MM.1S (cell line): ENCODE measurements at places on chromosomes 2 and 18.

DNA sequence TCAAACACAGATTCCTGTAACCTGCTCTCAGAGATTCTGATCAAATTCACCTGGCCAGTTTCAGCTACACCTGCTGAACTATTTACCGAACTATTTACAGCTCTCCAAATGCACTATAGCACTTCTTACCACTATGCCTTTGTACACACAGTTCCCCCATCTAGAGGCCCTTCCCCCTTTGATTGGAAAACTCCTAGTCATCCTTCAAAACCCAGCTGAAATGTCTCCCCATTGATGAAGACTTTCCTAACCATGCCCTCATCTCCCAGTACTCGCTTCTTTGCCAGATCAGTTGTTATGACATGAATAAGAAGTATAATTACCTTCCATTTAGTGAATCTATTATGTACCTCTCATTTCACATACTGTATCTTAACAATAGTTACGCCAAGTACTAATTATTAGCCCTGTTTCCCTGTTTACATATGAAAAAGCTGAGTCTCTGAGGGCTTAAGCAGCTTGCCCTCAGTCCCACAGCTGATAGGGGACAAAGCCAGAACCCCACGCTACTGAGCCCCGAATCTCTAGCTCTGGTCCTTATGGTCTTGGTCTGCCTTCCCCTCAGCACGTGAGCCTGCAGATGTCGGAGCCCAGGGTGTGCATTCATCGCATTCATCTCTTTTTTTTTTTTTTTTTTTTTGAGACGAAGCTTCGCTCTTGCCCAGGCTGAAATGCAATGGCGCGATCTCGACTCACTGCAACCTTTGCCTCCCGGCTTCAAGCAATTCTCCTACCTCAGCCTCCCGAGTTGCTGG, 64.7 kb upstream of the ASAP2 start:
- no peak for DNase-seq

DNA sequence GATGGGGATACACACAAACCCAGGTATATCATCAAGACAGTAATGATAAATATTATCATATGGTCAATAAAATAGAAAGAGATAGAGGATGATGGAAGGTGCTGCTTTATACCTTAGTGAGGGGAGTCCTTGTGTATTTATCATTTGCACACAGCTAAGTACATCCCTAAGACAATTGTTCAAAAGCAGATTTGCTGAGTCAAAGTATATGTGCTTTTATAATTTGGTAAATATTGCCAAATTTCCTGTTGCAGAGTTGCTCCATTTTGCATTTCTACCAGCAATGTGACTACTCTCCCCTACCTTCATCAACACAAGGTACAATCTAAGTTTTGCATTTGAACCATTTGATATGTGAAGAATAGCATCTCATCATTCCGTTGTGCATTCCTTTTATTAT, 22.6 kb upstream of the PLEK start:
- no peak for DNase-seq

- DNase-seq: no peak
Measured at GRCh38 chr2:30663321-30663720, 143.9 kb downstream of the CAPN13 start.

- no peak for DNase-seq
Measured at GRCh38 chr18:5268874-5269273, 26.7 kb downstream of the ZBTB14 start.

DNA sequence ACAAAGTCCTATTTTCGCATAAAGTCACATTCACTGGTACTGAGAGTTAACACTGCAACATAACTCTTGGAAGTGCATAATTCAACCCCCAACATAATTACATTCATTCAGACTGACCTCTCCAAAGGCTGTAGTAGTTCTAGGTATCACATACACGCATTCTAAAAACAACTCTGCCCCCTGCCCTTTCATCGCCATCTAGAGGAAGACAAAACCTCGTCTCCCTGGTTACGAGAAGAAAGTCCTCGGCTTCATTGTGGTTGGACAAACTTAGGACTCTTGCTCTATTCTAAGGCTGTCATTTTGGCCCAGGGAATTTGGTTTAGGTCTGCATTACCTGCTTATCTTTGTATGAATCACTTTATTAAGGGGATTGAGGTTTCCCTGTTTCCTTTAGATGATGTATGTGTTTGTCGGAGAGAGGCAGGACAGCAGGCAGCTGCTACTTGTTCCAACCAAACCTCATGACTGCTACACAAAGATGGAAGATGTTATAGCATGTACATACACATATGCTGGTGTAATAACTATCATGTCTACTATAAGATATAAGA, 215.4 kb upstream of the NRXN1 start:
- DNase-seq: no peak

GRCh38 chr2:192151853-192152252, 42.9 kb downstream of the TMEFF2 start:
- DNase-seq: no peak

DNA sequence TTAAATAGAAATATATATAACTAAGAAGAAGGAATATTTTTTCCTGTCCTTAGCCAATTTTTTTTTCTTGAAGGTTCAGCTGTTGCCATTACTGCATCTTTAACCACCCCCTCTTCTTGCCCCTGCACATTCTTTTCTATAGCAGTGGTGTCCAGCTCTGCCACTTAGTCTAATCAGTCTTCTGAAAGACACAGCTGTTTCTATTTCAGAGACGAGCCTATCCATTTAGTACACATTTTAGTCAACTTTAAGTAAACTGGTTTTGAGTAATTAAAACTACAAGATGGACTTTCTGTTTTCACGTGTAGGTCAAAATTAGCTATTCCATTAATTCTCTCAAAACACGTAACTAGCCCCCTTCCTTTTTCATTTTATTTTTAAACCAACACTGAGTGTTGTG, 21.0 kb downstream of the SPOPL start:
- DNase-seq: peak; percentile 17

GRCh38 chr18:2657788-2658458, 2.4 kb downstream of the SMCHD1 start:
- DNase-seq: peak; percentile 13

DNA sequence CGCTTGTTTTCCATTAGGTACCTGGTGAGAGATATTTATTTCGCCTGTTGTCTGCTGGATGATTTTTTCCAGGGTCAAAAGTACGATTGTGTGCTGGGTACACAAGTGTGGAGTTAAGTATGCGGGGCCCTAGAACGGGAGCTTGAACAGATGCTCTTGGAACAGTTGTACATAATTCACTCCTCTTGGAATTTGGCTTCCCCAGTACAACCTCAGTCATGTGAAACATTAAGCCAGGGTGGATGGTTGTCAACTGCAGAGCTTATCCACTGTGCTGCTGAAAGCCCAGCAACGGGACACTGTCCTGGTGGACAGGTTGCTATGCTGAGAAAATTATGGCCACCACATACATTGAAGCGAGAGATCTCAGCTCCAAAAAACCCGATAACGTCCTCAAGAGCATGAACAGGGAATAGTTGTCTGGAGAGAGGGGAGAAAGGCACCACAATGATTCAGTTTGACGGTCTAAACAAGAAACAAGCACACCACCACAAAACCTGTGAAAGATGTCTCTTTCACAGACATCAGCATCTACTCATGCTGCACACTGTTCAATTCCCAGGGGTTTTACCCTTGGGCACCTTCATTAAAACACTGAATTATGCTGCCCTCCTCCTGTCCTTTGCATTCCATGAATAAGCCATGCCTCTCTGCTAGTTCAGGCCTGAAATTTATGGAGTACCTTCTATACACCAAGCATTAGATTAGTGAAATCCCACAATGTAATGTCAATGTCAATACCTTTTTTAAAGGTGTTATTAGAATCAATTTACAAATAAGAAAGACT, 176.8 kb upstream of the TRIB2 start:
- no peak for DNase-seq

DNA sequence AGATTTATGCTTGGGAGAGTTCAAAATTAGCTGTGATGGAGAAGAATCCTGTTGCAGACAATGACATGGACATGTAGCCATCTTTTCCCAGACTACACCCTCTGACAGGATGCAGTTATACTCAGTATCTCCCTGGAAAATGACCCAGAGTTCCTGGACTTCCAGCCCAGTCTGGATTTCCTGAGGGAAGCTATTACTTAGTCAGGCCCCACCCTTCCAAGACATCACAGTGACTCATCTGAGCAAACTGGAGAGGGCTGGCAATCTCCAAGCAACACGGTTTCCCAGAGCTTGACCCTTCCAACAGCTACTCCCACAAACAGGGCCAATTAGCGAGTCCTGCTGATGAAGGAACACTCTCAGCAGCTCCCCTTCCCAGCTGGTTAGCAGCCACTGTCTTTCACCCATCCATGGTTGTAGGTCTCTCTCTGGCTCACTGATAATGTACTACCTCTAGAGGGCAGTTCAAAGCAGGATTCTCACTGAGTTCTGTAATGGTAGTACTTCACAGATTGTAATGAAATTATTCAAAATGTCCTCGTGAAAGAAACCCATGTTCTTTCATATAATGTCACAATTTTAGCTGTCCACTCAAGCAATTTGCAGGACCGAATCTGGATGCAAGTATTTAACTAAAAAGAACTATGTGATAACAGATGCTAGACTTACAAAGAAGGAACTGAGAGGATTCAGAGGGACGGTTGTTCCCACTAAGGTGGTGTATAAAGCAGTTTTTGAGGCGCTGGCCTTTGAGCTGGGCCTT, 110.2 kb downstream of the MDH1 start:
- DNase-seq: peak; percentile 65

DNA sequence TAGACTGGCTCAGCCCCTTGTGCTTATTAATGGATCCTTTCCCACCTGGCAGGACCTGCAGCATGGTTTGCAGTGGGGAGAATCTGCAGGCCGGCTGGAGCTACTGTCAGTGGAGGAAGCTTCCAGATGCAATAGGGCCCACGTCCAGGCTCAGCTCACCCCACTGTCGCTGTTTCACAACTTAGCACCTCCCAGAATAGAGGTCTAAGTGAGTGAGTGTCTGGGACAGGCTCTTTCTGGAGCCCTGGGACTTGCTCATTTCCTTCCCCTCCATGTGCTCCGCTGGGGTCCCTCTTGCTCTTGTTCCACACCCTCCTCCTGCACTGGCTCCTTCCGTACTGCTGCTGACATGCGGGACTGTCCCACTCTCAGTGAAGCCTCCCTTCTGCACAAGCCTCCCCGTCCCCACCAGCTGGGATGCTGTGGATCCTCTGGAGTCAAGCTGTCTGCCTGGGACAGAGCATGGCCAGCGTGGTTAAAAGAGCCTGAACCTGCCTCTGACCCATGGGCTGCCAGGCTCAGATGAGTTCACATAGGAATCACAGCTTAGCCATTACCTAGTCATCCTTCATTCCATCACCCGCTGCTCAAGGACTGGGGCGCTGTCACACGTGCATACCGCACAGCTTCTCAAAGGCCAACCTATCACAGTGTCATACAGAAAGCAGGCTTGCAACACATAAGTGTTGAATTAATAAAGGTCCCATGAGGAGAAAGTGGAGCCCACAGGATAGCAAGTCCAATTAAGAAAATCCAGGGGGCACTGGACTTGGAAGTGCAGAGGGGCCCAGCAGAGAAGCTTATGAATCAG, 135.9 kb downstream of the ACKR3 start:
- no peak for DNase-seq

DNA sequence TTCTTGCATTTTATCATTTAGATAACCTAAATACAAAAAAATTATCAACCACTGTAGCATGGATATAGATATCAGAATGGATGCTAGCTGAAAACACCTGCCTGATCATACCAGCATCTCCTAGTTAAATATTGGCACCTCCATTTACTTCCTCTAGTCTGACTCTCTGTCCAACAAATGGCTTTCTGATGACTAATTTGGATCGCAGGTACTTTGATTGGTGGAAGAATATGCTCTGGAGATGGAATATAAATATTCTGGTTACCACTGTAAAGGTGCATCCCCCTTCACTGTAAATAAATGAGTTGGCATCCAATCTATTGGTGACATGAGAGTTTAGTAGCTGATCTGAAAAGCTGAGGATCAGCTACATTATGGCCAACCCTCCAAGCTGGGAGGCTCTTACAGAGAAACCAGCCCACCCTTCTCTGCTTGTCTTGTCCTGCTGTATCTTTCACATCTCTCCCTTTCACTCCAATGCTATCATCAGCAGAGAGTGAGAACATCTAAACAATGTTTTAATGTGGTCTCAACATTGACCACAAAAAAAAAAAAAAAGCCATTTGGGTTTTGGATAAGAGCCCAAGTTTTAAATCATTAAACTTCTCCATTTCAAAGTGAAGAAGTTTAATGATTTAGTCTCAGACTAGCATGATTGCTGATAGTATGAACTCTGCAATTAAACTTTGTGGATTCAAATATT, 90.5 kb downstream of the PMAIP1 start:
- no peak for DNase-seq

DNA sequence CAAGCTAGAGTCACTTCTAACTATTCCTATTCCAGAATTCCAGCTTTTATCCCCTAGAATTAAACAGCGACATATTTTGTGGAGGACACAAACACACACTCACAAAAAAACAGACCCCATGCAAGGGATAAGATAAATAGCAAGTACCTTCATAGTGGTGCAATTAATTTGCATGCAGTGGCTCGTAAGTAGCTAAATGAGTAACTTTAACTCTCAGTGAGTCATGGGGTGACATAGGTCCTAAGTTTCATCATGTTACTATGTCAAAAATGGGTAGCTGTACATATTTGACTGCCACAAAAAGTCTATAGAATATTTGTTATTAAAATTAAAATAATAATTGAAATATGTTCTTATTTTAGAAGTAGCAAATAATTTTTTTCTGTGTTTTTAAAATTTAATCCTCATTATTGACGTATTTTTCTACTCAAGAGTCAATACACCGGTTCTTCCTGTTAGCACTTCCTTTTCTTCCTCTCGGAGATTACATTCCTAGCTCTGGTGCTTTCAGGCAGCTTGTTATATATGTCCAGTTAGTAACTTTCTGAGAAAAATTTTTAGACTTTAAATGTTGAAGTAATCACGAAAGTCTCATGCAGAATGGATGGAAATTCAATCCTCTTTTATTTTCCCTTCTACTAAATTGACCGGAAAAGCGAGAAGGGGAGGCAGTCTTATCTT, 247.0 kb downstream of the KCNH7 start:
- DNase-seq: no peak

DNA sequence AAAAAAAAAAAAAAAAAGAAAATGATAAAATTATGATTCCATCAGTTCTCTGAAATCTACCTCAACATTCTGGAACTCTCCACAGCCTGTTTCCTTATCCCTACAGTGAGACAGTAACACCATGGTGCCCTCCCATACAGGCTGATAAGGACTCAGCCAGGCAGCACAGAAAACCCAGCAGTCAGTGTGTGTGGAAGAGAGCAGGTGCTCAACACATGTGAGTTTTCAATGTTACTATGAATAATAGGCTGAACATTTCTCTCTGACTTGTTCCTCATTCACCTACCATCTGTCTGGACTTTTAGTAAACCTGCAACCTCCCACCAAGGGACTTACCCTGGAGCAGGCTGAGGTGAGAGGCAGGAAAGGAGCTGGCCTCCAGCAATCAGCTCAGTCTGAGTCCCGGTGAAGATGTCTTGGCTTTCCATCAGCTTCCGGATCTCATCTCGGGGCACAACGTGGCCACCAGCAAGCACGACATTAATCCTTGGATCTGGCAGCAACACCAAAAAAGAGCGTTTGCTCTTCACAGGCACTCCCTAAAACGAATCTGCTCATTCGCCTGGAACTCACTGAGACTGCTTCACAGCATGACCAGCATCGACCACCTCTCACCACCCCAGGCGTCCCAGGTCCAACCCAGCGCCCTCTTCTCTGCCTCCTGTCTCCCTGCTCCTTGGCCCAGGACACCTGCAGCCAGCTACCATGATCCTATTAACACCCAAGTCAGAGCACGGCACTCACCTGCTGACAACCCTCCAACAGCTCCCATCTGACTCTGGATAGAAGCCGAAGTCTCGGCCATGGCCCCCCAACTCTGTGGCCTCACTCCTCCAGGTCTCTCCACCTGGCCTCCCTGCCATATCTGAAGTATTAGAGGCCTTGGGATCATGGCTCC, 16.5 kb downstream of the PASK start:
- no peak for DNase-seq

- DNase-seq: no peak
Measured at GRCh38 chr2:21890041-21890440, 766.3 kb downstream of the TDRD15 start.
